Suprapubic skin (tissue), 4 donors: ENCODE measurements at places on chromosomes 5 and 9.

GRCh38 chr5:108730617-108731340 is 16.9 kb upstream of the FER start:
- no peak for DNase-seq

- no peak for DNase-seq
Observed at GRCh38 chr5:87327998-87328397, 60.3 kb downstream of the RASA1 start.

DNA sequence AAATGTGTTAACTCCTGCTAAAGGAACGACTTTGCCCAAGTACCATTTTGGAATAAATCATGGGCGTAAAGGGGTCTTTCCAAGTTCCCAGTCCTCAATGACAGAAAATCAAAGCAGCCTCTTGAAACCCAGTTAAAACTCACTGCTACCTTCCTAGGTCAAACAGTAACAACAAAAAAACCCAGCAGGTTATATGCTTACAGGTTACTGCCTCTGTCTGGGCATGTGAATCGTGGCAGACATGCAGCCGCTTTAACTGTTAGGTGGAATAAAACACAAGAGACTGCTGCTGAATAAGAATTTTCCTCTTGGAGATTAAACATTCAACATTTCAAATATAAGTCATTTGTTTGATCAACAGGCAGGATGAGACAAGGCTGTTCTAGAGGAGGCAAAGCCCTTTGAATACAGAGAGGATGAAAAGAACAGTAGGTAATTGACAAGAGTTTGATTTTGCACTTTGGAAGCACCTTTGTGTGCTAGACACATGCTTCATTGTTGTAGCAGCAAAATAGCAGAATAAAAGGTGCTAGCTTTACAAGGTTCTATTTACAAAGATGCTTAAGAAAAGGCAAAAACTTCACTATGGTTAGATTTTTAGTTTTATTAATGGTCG is 319.4 kb downstream of the NDUFS4 start:
- no peak for DNase-seq

- no peak for DNase-seq
Observed at GRCh38 chr9:72955571-72955970, 2.7 kb upstream of the ALDH1A1 start.

GRCh38 chr5:71834601-71835000 is 115.5 kb downstream of the CARTPT start:
- DNase-seq = no peak
